HuH-7 (cell line): ENCODE measurements at places on chromosomes 2 and 18.

DNA sequence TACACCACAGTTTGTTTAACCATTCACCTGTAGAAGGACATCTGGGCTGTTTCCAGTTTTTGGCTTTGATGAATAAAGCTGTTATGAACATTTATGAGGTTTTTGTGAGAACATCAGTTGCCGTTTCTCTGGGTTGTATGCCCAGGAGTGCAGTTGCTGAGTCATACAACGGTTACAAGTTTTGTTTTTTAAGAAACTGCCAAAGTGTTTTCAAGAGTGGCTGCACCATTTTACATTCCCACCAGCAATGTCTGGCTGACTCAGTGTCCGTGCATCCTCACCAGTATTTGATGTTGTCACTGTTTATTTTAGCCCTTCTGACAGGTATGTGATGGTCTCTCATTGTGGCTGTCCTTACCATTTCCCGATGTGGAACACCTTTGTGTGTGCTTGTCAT, 48.0 kb upstream of the GPR17 start:
- DNase-seq = no peak

GRCh38 chr2:127640082-127641072, 5.6 kb upstream of the GPR17 start:
- peak; percentile 64 for DNase-seq

GRCh38 chr2:38907743-38908562, 18.3 kb downstream of the ARHGEF33 start:
- no peak for DNase-seq

- no peak for DNase-seq
Observed at GRCh38 chr2:119650846-119651370, 28.1 kb upstream of the TMEM177 start.

DNA sequence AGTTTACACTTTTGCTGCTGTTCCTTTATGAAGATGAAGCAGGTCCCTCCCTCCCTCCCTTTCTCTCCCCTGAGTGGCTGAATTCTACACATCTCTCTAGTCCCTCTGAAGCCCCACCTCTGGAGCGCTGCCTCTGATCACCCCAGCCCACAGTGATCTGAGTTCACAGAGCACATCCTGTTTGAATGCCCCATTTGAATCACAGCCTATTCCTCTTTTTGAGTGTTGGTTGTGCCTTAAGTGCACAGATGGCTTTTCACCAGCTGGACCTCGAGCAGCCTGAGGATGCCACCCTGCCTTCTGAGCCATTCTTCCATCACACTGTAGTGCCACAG, 87.1 kb downstream of the ITGB1BP1 start:
- no peak for DNase-seq

DNA sequence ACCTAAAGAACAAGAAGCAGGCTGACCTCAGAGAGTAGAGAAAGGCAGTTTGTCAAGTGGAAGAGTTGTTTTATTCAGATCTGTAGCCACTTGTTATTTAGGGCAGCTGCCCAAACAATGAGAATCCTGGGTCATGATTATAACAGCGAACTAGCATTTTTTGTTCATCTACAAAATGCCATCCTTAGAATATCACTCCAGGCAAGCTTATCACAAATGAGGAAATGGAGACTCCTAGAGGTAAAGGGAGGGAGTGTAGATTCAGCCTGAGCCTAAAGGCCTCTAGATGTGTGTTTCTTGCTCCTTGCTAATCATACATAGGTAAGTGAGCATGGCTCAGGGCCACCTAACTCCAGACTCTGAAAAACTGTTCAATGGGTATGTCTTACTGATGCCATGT, 126.1 kb downstream of the HNMT start:
- DNase-seq = peak; percentile 6

- no peak for DNase-seq
Observed at GRCh38 chr2:29232041-29232440, 116.8 kb downstream of the CLIP4 start.

GRCh38 chr2:174376967-174377366, 18.6 kb upstream of the SCRN3 start:
- no peak for DNase-seq

DNA sequence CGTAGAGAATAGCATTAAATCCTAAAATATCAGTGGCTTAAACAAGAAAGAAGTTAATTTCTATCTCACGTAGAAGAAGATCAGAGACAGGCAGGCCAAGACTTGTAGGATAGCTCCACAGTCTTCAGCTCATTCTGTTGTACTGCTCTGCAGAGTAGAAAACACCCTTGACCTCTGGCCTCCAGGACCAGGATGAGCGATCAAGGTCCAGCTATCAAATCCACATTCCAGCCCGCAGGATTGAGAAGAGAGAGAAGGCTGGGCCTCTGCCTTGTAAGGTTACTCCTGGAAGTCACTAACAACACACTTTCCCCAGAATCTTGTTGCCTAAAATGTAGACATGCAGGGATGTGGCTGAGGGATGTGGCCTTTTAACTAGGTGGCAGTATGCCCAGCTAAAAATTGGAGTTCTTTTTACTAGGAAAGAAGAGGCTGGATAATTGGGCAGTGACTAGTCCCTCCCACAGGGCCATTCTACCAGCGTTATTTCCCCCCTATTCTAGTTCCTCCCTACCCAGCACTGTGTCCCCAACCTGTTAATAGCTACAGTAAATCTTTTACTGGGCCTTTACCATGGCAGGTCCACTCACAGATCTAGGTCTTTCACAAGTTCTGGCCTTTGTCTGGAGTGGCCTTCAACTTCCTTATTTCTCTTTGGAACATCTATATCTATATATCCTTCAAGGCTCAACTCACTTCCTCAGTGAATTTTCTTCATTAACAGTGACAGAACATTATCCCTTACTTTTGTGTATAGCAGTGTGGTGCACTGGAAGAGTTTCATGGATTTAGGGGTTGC, 165.0 kb downstream of the DIS3L2 start:
- DNase-seq = no peak

GRCh38 chr2:233456934-233457333, 102.6 kb downstream of the DGKD start:
- DNase-seq = no peak

DNA sequence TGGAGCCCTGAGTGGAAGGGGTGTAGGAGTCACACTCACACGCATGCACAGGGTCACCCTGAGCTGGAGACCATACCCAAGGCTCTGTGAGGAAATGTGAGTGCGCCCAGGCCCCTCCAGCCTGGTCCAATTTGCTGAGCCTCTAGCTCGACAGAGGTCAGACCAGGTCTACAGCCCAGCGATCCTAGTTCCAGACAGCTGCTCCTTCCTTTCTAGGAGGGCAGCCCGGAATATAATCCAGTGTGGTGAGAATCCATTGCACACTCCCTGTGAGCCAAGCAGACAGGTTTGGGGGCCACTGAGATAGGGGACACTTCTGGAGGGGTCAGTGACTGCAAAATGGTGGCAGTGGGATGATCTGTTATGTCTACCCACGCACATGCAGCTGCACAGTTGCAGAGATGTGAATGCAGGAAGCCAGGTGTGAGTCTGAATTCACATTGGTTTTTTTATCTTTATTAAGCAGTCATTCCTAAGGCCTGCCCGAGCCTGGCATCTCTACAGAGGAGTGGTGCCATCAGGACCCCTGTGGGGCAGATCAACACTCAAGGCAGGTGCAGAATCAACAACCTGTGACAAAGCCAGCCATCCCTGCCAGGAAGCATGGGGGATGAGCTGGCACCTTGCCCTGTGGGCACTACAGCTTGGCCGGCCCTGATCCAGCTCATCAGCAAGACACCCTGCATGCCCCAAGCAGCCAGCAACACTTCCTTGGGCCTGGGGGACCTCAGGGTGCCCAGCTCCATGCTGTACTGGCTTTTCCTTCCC, at the start of gene GPR148:
Gene GPR148, plus strand, starts transcription at position 522 of the 768 bp plus-strand sequence. Its CDS starts 82 bp downstream, at position 604.
- no peak for DNase-seq

DNA sequence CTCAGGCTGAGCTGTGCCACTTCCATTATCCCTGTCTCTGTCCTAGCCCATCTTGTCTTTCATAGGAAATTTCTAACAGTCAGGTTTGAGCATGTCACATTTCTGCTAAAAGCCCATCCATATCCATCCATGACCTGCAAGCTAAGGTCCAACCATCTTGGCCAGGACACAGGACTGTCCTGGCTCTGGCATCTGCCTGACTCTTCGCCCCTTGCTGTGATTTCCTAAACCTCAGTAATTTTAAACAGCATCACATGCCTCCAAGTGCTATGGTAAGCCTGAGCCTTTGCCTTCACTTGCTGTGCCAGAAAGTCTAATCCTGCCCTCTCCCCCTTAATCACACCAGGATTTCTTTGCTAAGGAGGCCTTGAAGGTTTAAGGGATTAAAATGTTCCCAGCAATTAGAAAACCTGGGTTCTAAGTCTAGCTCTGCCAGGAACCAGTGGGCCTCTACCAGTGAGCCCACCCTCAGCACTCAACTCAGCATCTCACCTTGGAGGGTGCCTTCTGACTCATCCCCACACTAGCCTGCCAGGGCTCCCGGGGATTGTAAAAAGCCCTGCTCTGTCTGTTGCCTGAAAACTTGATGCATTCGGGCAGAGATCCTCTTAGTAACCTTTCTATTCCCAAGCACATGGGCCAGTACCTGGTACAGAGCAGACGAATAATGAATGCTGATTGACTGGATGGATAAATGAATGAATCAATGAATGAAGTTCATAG, 411.0 kb downstream of the LRATD1 start:
- no peak for DNase-seq

DNA sequence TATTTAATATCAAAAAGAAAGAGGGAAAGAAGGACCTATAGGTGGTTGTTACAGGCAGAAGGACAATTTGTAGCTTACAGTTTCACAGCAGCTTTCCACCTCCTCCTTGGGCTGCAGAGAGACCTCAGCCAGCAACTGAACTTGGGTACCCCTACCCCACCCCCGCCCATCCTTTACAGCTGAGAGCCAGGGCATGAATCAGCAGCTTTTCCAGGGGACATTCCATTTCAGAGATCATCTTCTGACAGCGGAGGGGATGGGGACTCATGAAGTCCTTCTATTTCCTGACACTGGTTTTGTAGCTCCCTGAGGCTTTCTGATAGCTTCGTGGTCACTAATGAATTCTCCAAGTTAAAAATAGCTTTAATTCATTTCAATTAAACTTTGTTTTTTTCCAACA, 96.4 kb downstream of the ITGB1BP1 start:
- DNase-seq = peak; percentile 32

DNA sequence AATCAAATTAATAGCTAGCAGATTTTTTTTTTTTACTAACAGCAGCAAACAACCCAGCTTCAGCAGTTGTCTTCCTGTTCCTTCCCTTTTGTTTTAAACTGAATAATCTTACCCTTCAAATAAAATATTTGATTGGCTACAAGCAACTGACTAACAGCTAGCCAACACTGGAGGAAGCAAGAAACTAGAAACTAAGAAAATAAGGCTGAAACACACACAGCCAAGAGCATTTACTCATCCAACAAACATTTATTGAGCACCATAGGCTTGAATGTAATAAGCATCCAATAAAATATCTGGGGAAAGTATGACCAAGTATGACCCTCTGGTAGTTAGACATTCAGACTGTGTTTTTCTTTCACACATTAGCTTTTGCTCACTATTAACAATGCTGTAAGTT, 189.2 kb downstream of the CD226 start:
- DNase-seq = no peak

DNA sequence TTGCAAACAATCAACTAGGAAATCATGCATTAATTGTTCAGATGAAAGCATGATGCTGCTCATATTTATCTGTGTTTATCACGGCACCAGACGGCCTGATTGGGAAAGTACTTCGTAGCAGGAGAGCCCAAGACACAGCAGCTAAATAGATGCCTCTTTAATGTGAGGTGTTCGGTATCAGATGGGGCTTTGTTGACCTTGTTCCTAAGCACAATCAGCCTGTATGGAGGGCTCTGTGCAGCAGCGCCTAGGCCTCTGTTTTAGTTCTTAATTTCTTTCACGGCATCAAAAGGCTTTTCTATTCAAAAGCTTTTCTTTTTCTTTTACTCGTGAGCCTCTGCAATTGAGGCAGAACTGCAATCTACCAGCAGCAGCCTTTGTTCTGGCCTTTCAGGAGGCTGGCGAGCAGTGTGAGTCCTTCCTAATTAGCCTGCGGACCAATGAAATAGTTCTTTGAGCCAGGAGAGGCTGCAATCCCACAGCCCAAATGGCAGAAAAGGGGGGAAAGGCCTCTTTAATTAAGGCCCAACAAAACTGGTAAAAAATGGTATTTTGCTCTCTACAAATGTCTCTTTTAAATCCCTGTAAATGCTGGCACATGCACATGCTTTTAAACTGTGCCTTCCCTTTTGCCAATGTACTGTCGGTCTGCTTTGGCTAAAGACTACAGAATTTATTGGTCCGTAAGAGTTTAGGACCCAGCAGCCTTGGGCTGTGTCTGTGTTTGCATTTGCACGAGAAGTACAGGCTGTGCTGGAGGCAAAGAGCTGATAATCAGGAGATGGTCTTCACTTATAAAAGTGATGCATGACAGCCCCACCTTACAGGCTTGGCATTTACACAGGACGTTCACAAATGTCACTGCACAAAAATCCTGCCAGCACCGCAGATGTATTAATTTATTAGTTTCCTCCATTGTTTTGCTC, 159.6 kb downstream of the RND3 start:
- no peak for DNase-seq

- DNase-seq = no peak
Observed at GRCh38 chr2:234305846-234306245, 191.0 kb downstream of the ARL4C start.

DNA sequence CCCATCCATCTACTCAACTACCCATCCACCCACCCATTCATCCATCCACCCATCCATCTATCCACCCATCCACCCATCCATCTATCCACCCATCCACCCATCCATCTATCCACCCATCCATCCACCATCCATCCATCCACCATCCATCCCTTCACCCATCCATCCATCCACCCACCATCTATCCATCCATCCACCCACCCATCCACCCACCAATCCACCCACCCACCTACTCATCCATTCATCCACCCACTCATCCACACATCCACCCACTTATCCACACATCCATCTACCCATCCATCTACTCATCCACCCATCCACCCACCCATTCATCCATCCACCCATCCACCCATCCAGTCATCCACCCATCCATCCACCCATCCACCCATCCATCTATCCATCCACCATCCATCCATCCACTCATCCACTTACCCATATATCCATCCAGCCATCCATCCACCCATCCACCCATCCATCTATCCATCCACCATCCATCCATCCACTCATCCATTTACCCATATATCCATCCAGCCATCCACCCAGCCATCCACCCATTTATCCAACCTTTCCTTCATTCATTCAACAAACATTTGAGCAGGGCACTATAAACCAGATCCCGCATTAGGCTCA, 2.1 kb upstream of the NGEF start:
- no peak for DNase-seq

- no peak for DNase-seq
Observed at GRCh38 chr2:222610746-222611145, 45.1 kb downstream of the FARSB start.

GRCh38 chr2:177231270-177231669, 18.7 kb downstream of the HNRNPA3 start:
- DNase-seq = no peak

- DNase-seq = no peak
Observed at GRCh38 chr2:98669675-98670074, 61.3 kb downstream of the MGAT4A start.
